ENCODE measurements at places on chromosomes 11 and 22.

DNA sequence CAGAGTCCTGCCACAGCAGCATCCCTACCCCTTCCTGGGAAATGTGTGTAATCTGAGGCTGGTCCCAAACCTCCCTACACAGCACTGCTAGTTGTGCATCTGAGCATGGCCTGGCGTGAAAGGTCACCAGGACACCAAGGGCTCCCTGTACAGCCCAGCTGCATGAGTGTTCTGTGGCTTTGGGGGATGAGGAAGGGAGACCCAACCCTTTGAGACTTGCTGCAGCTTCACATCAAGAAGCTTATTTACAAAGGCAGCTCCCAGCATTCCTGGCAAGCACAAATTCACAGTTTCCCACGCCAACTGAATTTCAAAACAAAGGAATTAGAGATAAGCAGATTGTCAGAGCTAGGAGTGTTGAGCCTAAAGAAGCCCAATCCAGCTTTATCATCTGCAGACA is 32.2 kb downstream of the CSNK2A3 start:
- DNase-seq, result no peak

DNA sequence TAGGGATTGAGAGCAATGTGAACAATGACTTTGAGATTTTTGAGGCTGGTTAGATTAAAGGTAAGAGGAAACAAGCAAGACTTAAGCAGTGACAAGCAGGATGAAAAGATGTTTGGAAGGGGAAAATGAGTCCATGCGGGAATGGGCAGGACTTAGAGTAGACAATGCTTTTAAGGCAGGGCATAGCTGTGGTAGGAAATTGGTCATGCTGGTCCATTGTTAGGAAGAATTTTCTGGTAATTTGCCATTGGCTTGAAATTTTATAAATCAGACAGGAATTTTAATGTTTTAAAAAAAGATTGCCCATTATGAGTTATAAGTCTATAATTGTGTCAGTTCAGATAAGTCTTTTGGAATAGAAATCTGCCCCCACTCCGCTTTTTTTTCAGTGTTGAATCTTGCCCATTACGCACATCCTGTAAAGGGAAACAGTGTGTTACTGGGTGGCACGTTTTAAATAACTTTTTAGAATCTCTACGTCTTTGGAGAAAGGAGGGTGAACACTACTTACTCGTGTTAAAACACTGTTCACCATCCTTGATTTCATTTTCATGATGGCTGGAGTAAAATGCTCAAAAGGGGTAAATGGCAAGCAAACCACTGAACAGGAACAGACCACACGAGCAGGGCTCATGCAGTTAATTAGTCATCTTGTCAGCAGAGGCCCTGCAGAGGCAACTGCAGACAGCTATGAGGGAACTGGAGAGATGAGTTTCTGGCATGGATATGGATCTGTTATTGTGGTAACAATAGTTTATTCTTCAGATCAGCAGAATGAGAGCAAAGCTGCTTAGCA is 25.0 kb downstream of the SWAP70 start:
- DNase-seq, result no peak

GRCh38 chr11:128725630-128726319 is 31.9 kb downstream of the FLI1 start:
- peak; percentile 6 for DNase-seq

GRCh38 chr22:44638971-44639760 is 62.8 kb upstream of the PRR5 start:
- no peak for DNase-seq

- no peak for DNase-seq
These were observed 673.3 kb downstream of the CNTN5 start for GRCh38 chr11:99693941-99694492.

- no peak for DNase-seq
These were observed 9.6 kb downstream of the NEAT1 start for GRCh38 chr11:65432100-65432650.

- no peak for DNase-seq
These were observed 21.6 kb upstream of the SPINDOC start for GRCh38 chr11:63791495-63792167.

GRCh38 chr11:100895449-100895848 is 208.4 kb downstream of the ARHGAP42 start:
- DNase-seq, result no peak

- no peak for DNase-seq
These were observed 79.9 kb downstream of the MIAT start for GRCh38 chr22:26737262-26737661.

- DNase-seq, result no peak
These were observed 733 bp upstream of the GRAMD1B start for GRCh38 chr11:123429336-123429735.

DNA sequence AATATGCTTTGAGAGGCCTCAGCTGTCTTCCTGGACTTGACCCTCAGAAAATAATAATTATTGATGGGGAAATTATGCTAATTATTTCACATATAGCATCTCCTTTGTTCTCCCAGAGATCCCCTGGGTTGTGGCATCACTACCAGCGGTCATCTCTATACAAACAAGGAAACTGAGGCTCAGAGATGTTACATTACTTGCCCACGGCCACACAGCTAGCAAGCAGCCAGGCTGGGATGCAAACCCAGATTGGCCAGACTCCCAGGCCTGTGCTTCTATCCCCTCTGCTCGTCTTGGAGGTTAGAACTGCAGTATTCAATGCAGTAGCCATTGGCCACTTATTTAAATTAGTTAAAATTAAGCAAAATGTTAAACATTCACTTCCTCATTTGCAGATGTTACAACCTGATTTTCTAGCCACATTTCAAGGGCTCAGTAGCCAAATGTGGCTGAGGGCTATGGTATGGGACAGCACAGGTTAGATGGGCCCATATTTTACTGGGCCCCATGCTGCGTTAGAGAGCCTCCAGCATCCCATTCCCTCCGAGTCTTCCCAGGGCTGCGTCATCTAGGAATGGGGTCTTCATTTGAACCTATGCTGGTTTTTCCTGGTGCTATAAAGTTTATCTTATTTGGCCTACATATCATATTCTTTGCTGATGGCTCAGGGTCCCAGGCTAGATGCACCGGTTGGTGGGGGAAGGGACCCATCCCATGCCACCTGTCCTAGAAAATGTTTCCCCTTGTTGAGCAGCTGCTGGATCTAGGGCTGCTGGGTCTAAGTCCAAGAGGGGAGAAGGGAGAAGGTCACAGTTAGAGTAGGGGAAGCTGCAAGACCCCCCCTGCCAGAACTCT is 2.2 kb downstream of the SLC35C1 start:
- DNase-seq, result no peak

DNA sequence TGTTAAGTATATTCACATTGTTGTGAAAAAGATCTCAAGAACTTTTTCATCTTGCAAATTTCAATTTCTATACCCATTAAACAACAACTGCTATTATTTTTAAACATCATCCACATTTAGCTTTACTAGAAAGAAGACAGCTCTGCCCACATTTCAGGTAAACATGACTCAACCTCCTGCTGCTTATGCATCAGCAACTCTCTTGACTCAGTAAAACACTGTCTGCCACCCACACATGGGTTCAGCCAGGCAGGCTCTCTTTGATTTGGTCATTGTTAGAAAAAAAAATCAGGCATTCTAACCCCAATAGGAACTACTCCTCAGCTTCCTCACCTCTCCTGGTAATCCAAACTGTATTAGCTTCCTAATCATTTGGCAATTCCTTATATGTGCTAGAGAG is 5.1 kb upstream of the ENDOD1 start:
- DNase-seq, result peak; percentile 87
